D721Med (cell line): ENCODE measurements at places on chromosomes 1 and 21.

DNA sequence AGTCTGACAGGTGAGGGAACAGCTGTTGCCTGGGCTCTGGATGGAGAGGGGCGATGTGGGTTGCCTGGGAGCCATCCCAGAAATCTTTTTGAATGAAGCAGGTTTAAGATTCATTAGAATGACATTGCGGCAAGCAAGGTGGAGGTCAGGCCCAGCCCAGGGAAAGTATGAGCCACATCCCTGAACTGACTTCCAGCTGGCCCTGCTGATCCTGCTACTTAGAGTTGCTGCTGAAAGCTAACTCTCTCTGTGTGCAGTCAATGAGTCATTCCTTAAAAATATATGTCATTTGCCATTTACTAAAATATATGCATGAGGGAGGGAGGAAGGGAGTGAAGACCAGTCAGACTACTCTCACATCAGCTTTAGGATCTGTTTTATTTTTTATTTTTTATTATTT lies 54.3 kb upstream of the RAB3GAP2 start:
- no peak for DNase-seq

- DNase-seq, result no peak
Observed at GRCh38 chr1:21716169-21716568, 47.0 kb upstream of the RAP1GAP start.

DNA sequence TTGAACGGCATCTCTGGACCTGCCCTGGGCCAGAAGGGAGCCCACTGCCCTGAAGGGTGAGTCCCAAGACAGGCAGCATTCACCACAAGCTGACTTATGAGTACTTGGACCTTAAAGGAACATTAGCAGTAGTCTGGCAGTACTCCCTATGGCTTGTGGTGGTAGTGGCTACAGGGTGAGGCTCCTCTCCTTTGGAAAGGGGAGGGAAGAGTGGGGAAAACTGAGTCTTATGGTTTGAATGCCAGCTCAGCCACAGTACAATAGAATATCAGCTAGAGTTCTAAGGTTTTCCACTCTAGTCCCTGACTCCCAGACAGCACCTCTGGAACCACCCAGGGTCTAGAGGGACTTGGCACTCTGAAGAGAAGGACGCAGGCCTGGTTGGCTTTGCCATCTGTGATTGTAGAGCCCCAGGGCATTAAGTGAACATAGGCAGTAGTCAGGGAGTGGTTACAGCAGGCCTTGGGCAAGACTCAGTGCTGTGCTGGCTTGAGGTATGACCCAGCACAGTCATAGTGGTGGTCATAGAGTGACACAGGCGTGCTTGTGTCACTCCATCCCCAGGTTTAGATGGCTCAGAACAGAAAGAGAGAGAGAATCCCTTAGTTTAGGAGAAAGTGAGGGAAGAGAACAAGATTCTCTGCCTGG lies 31.0 kb downstream of the CD53 start:
- DNase-seq, result no peak

DNA sequence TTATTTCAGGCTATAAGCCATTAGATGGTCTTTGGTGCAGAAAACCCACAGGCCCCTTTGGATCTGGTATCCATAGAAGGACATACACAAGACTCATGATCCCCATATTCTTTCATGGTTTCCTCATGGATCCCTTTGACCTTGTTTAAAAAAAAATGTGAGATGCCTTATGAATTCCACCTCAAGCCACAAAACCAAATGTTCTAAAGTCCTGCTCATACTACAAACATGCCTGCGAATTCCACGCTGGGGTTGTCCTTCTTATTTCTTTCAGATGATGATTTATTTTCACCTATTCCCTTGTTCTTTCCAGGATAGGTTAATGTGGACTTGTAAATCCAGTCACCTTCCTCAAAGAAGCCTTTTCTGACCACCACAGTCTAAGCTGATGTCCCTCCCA lies 256.9 kb upstream of the DPYD start:
- DNase-seq, result no peak

DNA sequence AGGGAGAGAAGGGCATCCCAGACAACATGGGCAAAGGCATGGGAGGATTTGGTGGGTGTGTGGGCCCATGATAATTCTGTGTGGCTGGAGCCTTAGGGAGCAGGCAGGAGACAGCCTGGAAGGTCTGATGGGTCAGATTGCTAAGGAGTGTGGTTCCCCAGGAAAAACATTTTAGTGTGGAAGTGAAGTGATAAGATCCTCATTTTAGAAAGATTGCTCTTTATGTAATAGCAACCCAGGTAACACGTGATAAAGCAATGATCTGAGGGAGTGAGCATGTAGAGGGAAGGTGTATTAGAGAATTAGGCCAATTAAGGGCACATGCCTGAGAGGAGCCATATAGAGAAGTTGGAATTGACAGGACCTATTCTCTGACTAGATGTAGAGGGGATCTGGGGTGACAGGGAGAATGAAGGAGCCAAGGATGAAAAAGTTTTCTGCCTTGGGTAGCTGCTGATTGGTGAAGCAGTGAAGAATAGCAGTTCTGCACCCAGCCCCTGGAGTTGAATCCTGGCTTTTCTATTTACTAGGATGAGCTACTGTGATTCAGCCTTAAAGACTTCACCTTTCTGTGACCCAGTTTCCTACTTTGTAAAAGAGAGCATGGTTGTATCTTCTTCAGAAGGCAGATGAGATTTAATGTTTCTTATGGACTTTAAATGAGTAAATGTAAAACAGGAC lies 18.7 kb upstream of the SLAMF6 start:
- DNase-seq, result no peak
